ENCODE measurements at places on chromosomes 7 and 10.

DNA sequence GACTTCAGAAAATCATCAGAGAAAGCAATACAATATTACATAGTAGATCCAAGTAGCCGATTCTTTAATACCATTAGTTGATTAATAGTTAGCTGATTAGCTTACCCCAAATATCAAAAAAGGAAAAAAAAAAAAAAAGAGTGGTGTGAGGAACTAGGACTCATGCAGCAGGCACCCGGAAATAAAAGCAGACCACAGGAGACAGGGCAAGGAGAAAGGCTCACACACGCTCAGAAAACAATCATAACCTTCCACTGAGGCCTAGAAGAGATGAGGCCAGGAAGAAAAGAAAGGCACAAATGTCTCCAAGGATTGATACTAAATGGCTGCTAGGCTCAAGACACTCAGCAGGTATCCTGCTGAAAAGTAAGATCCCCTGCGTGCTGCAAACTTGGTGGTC is 25.9 kb downstream of the TRDMT1 start:
- DNase-seq: no peak

DNA sequence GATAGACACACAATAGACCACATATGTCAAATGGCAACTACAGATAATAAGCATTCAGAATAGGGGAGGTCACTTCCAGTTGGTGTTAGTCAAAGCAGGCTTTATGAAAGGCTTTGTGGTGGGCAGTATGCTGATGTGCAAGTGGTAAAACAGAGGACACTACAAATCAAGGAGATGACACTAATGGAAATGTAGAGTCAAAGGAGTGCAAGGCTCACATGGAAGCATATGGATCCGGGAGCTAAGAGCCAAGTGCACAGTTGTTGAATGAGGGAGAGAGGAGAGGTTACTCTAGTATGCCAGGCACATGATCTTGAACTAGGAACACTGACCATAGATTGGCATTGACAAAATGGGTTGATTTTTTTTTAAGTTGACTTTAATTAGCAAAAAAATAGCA is 62.7 kb downstream of the GRM3 start:
- DNase-seq: no peak

- peak; percentile 4 for DNase-seq
Measured at GRCh38 chr10:26621889-26622711, 75.4 kb upstream of the PDSS1 start.

- no peak for DNase-seq
Measured at GRCh38 chr10:11517150-11517549, 94.3 kb downstream of the USP6NL start.

GRCh38 chr10:15309221-15309620 is 61.9 kb downstream of the FAM171A1 start:
- DNase-seq: no peak

- no peak for DNase-seq
Measured at GRCh38 chr7:130896898-130897514, 163.0 kb upstream of the KLF14 start.

- DNase-seq: peak; percentile 43
Measured at GRCh38 chr7:126608339-126608776, 644.4 kb downstream of the GRM8 start.

DNA sequence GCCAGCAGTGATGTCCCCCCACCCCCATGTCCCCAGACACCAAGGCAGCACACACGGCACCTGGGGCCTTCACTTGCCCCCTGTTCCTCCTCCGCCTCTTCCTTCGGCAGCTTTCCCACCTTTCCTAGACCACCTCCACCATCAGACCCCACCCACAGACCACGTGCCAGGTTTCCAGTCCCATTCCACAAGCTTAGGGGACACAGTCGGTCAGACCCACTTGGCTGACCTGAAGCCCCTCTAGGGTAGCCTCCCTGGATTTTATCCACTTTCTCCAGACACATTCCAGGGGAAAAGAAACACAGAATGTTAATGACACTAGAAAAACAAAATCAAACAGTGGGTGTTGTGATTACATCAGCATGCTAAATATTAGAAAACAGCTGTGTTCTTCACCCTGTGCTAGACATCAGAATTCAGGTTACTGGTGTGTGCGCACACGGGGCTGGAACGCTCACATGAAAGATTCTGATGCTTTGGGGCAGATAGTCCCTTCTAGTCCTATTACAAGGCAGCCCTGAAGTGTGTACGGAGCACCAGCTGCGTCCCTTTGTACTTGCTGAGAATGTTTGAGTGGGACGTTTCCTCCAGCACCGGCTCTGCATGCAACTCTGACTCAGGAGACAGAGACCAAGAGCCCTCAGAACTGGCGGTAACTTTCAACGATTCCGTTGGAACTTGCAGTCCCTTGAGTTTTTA is 75.5 kb upstream of the PPP2R2D start:
- DNase-seq: no peak

- DNase-seq: no peak
Measured at GRCh38 chr7:95607561-95607960, 11.2 kb upstream of the PDK4 start.

- DNase-seq: no peak
Measured at GRCh38 chr7:103325744-103326143, 18.8 kb downstream of the DNAJC2 start.

- peak; percentile 33 for DNase-seq
Measured at GRCh38 chr10:69515699-69516259, 57.4 kb downstream of the NEUROG3 start.

DNA sequence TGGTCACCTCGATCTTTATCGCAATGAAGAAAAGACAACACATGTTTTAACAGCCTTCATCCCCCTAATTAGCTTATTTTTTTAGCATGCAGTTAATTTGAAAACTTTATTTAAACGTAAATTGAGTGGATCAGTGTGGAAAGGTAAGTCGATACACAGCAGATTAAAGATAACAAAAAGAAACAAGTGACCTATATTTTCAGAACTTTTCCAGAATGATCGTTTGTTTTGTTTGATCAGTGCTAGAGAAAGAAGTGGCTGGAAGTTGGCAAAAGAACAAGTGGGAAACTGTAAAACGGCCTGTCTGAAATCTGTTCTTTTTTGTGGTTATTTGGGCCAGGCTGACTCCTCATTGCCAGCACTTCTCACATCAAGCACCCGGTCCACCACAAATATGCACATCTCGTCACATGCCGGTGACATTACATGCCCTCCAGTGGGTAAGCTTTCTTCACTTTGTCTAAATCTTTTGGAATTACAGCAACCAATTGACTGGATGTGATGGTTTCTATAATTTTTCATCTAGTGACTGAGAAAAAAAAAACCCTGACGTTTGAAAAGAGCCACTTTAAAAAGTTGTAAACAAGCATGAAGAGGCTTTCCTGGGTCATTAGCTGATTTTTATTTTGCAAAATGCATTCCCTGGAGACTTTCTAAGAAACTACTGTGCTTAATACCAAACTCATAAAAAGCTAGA is 33.2 kb downstream of the C7orf33 start:
- no peak for DNase-seq

GRCh38 chr10:117796130-117796745 is 250.5 kb downstream of the RAB11FIP2 start:
- no peak for DNase-seq

DNA sequence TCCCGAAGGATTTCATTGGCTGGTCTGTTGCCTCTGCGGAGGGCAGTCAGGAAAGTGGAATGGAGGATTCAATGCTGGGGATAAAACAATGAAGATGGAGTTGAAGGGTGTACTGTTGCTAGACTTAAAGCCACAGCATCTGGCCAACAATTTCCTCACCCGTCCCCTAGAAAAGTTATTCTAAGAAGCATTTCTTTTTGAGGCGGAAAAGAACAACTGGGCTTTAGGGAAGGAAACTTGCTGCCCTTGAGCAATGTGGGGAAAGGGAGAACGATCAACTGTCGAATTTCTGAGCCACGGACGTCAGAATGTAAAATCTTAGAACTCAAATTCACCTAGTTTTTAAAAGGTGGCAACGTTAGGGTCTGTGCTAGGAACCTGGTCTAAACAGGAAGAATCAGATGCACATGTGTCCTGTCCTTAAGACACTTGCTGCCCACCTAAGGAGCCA is 664 bp downstream of the FMC1 start:
- no peak for DNase-seq

DNA sequence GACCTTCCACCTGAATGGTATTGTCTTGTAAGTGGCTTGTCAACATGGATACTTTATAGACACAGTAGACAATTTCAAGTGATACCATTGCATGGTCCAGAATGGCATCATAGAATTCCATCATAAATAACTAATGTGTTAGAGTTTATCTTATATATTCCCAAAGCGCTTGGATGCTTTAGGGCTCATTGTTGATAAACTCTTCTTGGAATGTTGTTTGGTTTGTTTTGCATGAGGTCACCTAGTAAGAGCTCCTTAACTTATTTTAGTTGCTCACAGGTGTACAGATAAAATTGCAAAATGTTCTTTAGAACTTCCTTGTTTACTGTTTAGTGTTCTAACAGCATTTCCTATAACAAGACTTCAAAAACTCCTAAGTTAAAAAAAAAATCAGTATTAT is 36.8 kb downstream of the SRI start:
- no peak for DNase-seq

DNA sequence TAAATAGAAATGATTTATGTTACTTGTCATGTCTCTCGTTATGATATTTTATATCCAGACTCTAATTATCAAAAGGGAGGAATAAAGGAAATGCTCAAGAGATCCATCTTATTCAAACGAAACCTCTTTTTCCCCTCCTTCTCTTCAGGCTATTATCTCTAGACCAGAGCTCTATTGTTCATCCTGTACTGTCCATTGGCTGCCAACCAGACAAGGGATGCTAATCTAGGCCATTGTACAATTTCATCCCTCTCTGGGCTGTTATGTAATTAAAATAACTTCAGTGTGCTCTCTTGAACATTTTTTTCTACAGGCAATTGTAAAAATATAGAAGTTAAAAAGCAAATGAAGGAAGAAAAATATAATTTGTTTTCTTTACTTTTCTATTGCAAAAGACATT is 220.4 kb downstream of the HDAC9 start:
- no peak for DNase-seq

- DNase-seq: no peak
Measured at GRCh38 chr7:18421297-18422002, 74.1 kb upstream of the HDAC9 start.

GRCh38 chr10:48444861-48445841 is 138.7 kb downstream of the MAPK8 start:
- DNase-seq: peak; percentile 74

DNA sequence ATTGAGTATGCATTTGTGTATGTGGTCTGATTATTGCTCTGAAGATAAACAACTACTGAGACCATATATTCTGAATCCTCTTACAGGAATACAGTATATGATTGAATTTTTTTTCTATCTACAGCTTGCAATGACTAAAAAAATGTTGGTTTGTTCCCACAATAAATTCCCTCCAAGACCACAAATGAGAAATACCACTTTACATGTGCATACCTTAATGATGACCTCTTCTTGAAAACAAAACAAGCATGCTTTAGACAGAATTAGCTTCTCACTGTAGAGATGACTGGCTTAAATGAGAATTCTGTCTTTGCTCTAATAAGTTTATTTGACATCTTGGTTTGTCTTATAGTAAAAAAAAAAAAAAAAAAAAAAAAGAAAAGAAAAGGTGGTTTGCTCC is 241.5 kb downstream of the PCDH15 start:
- no peak for DNase-seq

GRCh38 chr10:129335942-129336341 is 131.1 kb upstream of the MGMT start:
- DNase-seq: no peak

GRCh38 chr7:135181261-135181928 is 10.9 kb upstream of the CYREN start:
- DNase-seq: no peak

DNA sequence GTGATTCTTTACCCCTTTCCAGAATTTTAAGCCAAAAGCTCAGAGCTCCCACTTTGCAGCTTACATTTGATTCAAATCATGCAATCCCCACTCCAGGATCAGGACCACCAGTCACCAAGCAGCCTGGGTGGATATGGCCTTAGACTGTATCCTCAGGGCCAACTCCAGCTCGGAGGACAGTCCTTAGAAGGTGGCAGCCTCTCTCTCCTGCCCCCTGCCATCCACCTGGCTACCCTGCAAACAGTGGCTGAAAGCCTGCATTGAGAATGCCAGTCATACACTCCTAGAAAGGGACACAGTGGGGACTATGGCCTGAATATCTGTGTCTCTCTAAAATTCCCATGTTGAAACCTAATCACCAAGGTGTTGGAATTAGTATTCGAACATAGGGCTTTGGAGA is 50.0 kb upstream of the KCNMA1 start:
- no peak for DNase-seq

DNA sequence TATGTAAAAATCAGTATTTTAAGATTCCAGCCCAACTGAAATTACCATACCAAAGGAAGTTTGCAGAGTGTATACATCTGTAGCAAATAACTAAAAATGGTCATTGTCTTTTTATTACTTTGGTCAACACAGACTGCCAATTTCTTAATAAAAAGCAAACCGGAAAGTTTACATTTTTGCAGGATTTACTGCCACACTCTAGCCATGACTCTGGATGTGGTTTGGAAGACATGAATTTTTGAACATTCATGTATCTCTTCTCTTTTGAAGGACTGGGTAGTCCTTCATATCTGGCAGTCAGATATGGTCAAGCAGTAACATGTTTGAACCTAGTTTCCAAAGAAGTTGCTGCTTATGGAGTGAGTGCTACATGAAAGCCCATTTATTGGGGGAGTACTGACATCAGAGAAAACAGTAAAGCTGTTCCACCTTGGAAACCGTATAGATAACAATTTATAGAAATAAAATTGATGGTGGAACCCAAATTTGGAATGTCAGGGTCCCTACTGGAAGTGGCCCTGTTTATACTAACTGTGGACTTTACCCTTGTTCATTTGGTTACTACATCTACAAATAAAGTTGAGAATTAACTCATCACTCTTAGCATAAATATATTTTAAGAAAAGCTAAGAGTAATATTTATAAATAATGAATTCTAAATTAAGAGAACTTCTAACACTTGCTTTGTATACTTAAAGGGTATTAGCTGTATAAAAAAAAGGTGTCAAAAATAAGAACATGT is 84.6 kb downstream of the ZMYND11 start:
- no peak for DNase-seq

- DNase-seq: peak; percentile 70
Measured at GRCh38 chr7:149714081-149714909, 59.1 kb downstream of the ZNF467 start.

- no peak for DNase-seq
Measured at GRCh38 chr7:33671531-33672262, 233.6 kb upstream of the BMPER start.

- no peak for DNase-seq
Measured at GRCh38 chr7:21566094-21566493, 23.3 kb downstream of the DNAH11 start.

- no peak for DNase-seq
Measured at GRCh38 chr7:32030904-32031692, 39.1 kb downstream of the PDE1C start.

DNA sequence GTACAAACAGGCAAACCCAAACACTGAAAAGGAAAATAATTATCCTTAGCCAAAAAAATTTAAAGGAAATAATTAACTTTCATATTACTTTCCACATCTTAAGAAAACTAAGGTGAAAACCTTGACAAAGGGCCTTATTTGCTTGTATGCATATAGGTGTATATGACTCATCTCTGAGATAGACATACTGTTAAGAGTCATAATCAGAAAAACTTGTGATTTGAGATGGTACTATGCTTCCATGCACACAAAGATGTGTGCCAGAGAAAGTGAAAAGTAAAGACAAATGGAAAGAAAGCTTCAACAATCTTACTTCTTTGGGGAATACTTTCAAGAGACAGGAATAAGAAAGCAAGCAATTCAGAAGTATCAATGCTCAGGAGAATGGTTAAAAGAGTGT is 3.3 kb upstream of the CACNA2D1 start:
- DNase-seq: no peak

GRCh38 chr7:30164567-30164966 is 29.8 kb downstream of the MTURN start:
- DNase-seq: peak; percentile 63
